Astrocyte of the spinal cord (primary cell): ENCODE measurements at places on chromosomes 3 and 15.

GRCh38 chr3:44712455-44713075, at the start of gene ZNF502:
Gene ZNF502 (plus strand): TSS chr3:44712660. CDS start chr3:44720262, 7,602 bp downstream.
- peak; percentile 92 for DNase-seq

- DNase-seq, result peak; percentile 29
Observed at GRCh38 chr3:120473896-120474675, 23.3 kb upstream of the FSTL1 start.

- DNase-seq, result no peak
Observed at GRCh38 chr15:28018291-28019044, 80.6 kb downstream of the OCA2 start.

DNA sequence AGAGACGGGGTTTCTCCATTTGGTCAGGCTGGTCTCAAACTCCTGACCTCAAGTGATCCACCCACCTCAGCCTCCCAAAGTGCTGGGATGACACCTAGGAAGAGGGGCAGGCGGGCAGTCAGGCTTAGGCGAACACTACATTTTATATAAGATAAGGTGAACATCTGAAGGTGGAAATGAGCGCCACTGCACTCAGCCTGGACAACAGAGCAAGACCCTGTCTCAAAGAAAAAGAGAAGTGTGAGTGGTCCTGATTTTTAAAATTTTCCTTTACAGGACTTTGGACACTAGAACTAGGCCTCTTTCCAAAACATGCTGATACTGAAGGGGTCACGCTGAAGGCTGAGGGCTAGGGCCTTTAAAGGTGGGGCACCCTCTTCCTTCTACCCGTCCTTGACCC, 48.0 kb downstream of the ZDHHC19 start:
- no peak for DNase-seq

- DNase-seq, result no peak
Observed at GRCh38 chr3:116058844-116059243, 386.4 kb downstream of the LSAMP start.

DNA sequence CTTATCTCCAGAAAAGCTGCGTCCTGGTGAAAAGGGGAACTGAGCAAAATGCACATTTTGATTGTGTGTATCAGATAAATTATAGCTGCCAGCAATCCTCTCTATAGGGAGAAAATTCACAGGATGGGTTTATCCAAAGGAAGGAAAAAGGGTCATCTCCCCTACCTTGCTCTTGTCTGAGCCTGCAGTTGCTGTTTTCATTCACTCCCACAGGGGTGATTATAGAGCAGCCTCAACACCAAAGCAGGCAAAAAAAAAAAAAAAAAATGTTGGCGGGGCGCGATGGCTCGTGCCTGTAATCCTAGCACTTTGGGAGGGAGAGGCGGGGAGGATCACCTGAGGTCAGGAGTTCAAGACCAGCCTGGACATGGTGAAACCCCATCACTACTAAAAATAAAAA, 333.7 kb downstream of the ROBO2 start:
- no peak for DNase-seq

DNA sequence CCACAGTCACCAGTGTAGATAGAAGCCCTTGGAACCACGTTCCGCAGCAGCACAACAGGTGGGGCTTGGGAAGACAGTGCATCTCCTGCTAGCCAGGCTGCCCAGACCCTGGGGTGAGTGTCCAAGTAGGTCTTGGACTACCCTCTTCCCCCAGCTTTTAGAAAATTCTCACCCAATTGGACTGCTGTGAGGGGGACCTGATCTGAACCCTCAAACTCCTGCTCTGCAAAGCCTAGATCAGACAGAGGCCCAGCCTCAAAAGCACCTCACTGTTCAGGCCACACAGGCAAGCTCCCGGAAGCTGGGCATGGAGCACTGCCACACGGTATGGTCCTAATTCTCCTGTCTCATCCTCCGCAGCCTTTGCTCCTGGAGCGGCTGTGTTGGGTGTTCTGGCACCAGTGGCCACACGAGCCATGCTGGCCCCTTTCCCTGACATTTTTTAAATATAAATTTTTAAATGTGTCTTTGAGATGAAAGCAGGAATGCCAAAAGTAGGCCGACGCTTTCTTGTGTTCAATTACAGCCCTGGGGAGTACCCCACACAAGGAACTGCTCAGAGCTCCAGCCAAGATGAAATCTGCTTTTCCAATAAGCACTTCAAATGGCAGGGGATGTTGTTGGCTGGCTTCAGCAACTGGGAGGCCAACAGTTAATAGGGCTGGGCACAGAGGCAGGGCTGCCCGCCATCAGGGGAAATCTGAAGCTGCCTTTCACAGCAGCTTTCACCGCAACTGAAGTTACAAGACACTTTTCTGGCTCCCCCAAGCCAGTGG, 40.9 kb downstream of the CPN2 start:
- DNase-seq, result no peak

DNA sequence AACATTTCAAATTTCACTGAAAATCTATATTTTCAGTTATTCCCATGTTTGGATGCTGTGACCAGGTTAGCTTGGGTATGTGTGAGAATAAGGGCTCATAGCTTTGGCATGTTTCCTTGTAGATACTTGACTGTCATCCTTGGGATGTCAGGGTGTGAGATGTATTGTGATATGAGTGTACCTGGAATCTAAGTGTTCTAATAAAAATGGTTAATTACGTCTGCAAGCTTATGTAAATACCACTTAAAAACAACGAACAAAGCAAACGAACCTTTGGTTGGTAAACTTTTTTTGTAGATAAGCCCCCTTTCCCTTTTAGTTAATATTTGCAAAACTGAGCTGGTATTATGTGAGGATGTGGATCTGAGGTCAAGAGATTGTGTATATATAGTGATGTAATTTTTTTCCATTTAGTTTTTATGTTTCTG, 63.5 kb downstream of the FNDC3B start:
- no peak for DNase-seq
